ENCODE measurements at places on chromosomes 5 and 9. TPM values are rescaled to one million over a fixed set of nuclear protein-coding genes. Genes with fewer than 3 reads are reported as not detected.

GRCh38 chr5:72497823-72498222, 9.4 kb downstream of the ZNF366 start:
- H3K27me3 ChIP-seq = no peaks in the 10 kb centered on the region
- no peak overlapping the region for H3K4me3 ChIP-seq
- H3K4me1 ChIP-seq = peaks cover 6% of the 10 kb centered on the region
- H3K36me3 ChIP-seq = no peaks in the 10 kb centered on the region
- no peak overlapping the region for H3K27ac ChIP-seq
- DNase-seq = no peak

GRCh38 chr5:91182763-91183162, 200.4 kb downstream of the ARRDC3 start:
- H3K36me3 ChIP-seq = no peaks in the 10 kb centered on the region
- H3K27me3 ChIP-seq = no peaks in the 10 kb centered on the region
- H3K4me1 ChIP-seq = peaks cover 6% of the 10 kb centered on the region

The SVEP1 gene
- total RNA-seq = 55.9 TPM

DNA sequence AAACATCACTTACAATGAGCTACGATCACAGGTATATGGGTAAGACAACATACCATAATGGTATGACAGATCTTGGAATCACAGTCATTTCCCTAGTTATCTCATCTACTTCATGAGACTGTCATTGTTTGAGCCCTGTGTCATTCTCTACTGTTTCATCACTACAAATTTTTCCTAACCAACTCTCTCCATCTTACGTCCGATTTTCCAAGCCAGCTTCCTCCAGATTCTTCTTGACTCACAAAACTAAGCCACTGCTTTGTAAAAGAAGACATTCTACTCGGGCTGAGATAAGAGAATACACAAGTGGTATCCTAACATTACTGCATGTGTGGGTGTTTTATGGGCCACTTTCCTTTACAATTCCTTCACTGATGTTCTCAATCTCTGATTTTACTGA, 49.6 kb downstream of the SERINC5 start:
- peaks cover 17% of the 10 kb centered on the region for H3K4me1 ChIP-seq
- H3K27me3 ChIP-seq = no peaks in the 10 kb centered on the region
- H3K36me3 ChIP-seq = peaks cover 12% of the 10 kb centered on the region
- no peak overlapping the region for H3K27ac ChIP-seq

GRCh38 chr5:73218552-73219171, 45.7 kb downstream of the TMEM174 start:
- H3K27me3 ChIP-seq = peaks cover 82% of the 10 kb centered on the region
- peaks cover 14% of the 10 kb centered on the region for H3K4me1 ChIP-seq
- DNase-seq = no peak

- H3K36me3 ChIP-seq = no peaks in the 10 kb centered on the region
- H3K27me3 ChIP-seq = no peaks in the 10 kb centered on the region
- peak overlapping the region; percentile 10 for H3K4me3 ChIP-seq
- DNase-seq = no peak
Measured at GRCh38 chr5:67092535-67092934, 104.1 kb downstream of the CD180 start.

The PRELID2 gene
- total RNA-seq = 10.2 TPM

DNA sequence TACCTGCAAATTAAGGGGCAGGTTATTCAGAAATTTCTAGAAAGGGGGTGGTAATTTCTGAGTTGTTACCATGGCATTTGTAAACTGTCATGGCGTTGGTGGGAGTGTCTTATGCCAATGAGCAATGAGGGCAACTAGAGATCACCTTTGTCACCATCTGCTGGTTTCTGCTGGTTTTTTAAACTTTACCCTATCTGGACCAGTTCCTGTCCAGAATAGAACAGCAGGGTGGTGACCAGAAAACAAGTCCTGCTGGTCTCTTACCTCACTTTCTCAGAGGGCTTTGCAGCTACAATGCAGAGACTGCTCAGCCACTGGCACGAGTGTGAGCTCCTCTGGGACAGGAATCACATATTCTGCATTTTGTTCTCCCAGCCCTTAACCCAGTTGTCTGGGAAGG, 51.4 kb downstream of the FAM114A2 start:
- H3K27ac ChIP-seq = no peak overlapping the region
- H3K4me3 ChIP-seq = no peak overlapping the region
- no peak for DNase-seq
- peaks cover 11% of the 10 kb centered on the region for H3K36me3 ChIP-seq

DNA sequence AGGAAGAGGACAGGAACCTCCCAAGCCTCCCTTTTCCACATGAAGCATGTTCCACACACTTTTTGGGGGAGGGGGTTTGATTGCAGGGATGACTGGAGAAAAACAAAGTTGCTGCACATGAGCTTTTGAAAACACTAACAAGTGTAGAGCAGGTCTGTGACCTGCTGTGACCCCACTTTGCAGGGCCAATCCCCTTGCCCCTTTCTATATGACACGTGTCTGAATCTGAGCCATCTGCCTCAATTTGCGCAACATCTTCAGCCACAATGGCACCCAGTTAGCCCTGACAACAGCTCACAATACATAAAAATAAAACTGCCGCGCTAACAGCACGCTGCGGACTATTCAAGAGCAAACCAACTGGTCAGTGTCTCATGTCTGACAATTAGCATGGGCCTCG, 227.8 kb upstream of the TBCA start:
- no peak overlapping the region for H3K4me3 ChIP-seq
- H3K27me3 ChIP-seq = no peaks in the 10 kb centered on the region
- peaks cover 8% of the 10 kb centered on the region for H3K36me3 ChIP-seq
- DNase-seq = no peak
- no peak overlapping the region for H3K27ac ChIP-seq
- H3K4me1 ChIP-seq = no peaks in the 10 kb centered on the region

DNA sequence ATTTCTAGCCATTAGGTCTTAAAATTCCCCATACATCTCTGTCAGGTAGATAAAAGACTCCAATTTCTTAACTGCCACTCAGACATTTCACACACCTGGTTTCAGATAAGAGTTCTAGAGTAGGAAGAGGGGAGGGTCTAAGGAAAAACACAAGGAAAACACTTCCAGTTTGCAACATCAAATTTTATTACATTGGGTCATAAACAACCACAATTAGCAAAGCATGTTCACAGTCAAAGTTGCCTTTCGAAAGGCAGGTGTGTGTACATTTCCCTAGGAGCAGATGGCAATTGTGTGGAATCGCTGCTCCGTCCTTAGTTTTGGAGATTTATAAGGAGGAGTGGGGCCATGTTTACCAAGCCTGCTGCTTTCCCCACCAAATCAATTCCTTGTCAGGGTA, 120.8 kb downstream of the DMRT2 start:
- H3K4me1 ChIP-seq = no peaks in the 10 kb centered on the region
- H3K27me3 ChIP-seq = no peaks in the 10 kb centered on the region
- no peak for DNase-seq

GRCh38 chr9:107141967-107142366, 141.1 kb upstream of the RAD23B start:
- no peak for DNase-seq
- H3K36me3 ChIP-seq = no peaks in the 10 kb centered on the region

DNA sequence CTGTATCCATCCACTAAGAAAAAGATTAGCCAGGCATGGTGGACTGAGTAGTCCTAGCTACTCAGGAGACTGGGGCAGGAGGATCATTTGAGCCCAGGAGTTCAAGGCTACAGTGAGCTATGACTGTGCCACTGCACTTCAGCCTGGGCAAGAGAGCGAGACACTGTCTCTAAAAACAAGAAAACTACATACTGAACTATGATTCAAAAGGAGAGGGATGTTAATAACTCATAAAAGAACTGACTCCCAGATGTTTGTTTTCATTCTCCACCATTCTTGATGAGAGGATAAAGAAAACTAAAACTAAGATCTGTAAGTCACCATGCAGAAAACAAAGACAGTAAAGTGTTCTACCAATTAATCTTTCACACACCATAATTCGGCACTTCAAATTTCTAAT, 53.5 kb downstream of the AUH start:
- no peak for DNase-seq
- H3K36me3 ChIP-seq = no peaks in the 10 kb centered on the region
- no peak overlapping the region for H3K27ac ChIP-seq
- no peaks in the 10 kb centered on the region for H3K27me3 ChIP-seq

The SLC28A3 gene
- 0.15 TPM for total RNA-seq

DNA sequence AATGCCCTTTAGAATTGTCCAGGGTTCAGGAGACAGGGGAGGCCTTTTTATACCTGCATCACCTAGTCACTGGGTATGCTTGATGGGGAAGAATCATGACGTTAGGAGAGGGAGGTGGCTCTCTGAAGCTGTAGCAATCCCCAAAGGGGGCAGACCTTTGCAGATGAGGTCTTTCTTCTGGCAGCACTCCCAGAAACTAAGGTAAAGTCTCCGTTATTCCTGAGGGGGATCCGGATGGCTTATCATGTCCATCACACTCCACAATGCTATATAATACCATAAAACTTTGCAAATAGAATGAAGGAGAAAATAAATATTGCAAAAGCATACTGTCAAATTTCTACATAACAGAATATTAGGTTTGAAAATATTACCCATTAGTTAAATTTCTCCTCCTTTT, 21.5 kb upstream of the CAST start:
- peaks cover 6% of the 10 kb centered on the region for H3K4me1 ChIP-seq
- H3K36me3 ChIP-seq = no peaks in the 10 kb centered on the region
- DNase-seq = no peak
- no peak overlapping the region for H3K4me3 ChIP-seq
- H3K27me3 ChIP-seq = no peaks in the 10 kb centered on the region

- peaks cover 5% of the 10 kb centered on the region for H3K4me1 ChIP-seq
- H3K27ac ChIP-seq = no peak overlapping the region
- H3K36me3 ChIP-seq = no peaks in the 10 kb centered on the region
- H3K27me3 ChIP-seq = no peaks in the 10 kb centered on the region
- H3K4me3 ChIP-seq = no peak overlapping the region
- DNase-seq = no peak
Measured at GRCh38 chr5:143436871-143437270, 33.4 kb upstream of the NR3C1 start.

GRCh38 chr5:58156361-58156760, 303.5 kb downstream of the PLK2 start:
- no peak overlapping the region for H3K27ac ChIP-seq
- no peaks in the 10 kb centered on the region for H3K36me3 ChIP-seq
- DNase-seq = no peak
- no peaks in the 10 kb centered on the region for H3K4me1 ChIP-seq

DNA sequence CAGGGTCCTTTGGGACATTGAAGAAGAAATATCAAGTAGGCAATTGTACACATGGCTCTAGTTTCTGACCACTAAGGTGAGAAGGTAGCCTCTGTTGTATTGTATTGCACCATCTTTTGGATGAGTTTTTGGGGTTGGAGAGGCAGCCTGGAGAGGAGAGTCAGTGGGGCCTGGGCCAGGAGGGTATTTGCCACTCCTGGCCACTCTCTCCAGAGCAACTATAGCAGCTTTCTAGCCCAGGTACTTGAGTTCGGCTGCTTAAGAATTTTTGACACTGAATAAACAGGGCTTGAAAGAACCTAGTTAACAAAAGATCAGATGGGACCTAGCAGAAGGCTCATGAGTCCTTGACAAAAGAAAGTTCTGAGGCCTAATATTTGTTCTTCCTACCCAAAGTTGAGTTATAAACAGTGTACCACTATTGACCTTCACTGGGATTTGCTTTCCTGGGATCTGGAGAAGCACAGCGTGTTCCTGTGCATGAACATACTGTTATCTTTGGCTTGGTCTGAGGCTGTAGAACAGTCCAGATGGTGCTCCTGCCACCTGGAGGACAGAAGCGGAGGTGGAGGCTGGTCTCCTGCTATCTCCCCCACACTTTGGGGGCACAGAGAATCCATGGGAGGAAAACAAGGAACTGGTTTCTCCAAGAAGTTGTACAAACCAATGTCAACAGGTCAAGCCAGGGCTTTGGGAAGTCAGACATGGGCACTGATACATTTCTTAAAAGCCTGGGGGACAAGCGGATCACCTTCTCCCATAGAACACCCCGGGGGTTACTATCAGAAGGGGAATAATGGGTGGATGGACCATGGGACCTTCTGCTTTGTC, 110.4 kb upstream of the LIFR start:
- DNase-seq = peak; percentile 51
- H3K36me3 ChIP-seq = no peaks in the 10 kb centered on the region
- H3K4me3 ChIP-seq = no peak overlapping the region
- no peaks in the 10 kb centered on the region for H3K27me3 ChIP-seq
- H3K4me1 ChIP-seq = peaks cover 14% of the 10 kb centered on the region

DNA sequence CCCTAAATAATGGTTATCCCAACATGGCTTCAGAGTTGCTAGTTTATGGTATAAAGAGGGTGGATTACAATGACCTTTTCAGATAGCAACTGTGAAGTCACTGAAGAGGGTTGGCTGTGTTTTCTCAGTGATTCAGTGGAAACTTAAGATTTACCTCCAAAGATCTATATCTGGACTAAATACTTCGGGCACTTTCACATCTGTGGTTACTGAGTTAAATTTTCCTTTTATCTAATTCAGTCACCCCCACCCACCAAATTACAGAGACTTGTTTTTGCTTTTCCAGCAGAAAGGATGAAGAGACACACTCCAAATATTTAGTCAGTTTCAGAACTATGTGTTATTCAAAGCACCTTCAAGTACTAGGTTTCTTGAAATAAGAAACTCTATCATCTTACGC, 573.2 kb downstream of the CCDC171 start:
- no peak overlapping the region for H3K27ac ChIP-seq
- DNase-seq = no peak
- no peaks in the 10 kb centered on the region for H3K4me1 ChIP-seq
- H3K4me3 ChIP-seq = no peak overlapping the region
- no peaks in the 10 kb centered on the region for H3K27me3 ChIP-seq
- no peaks in the 10 kb centered on the region for H3K36me3 ChIP-seq

- no peaks in the 10 kb centered on the region for H3K27me3 ChIP-seq
- H3K4me1 ChIP-seq = peaks cover 9% of the 10 kb centered on the region
- no peak overlapping the region for H3K27ac ChIP-seq
- no peak overlapping the region for H3K4me3 ChIP-seq
Measured at GRCh38 chr9:93086447-93087224, 9.4 kb upstream of the CARD19 start.

The GARIN3 gene
- total RNA-seq = not detected

DNA sequence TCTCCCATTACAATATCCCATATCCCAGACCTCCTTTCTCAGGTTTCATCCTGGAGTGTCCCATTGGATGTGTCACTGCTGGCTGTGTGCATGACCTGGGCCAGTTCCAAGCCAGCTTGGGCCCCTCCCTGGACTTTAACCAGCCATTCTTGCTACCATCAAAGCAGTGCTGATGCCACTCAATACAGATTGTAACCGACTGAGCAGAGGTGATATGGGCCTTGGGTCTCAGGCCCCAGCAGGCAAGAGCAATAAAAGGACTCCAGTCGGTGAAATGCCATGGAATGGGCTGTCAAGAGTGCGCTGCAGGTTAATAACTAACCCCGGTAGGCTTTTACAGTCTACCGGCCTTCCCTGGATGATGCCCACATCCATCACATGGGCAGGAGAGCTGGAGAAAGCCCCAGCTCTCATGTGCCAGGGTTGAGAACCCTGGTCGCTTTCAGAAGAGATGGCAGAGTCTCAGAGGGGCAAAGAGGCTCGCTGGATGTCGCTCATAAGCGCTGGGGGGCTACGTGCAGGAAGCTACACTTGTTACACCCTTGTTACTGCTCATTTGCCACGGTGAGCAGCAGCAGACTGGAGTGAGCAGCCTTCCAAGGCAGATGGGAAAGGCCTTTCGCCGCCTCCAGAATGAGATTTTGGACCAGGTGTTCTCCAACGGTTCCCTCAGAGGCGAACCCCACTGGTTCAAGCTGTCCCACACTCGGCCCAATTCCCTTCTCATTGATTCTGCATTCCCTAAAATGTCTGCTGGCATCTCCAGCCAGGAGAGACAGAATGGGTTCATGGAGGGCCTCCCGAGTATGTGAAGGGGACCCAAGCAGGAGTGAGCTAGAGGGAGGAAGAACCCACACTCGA, 13.2 kb downstream of the EPB41L4B start:
- H3K4me1 ChIP-seq = no peaks in the 10 kb centered on the region
- no peaks in the 10 kb centered on the region for H3K36me3 ChIP-seq
- H3K4me3 ChIP-seq = no peak overlapping the region
- H3K27ac ChIP-seq = no peak overlapping the region

All from lower lobe of right lung (tissue), 2 donors.